Stimulated activated CD4-positive, alpha-beta T cell treated with anti-CD3 and anti-CD28 coated beads, Interleukin-15, amount 100 ng/mL, for 1 hour (primary cell): ENCODE measurements at places on chromosomes 5 and 9.

DNA sequence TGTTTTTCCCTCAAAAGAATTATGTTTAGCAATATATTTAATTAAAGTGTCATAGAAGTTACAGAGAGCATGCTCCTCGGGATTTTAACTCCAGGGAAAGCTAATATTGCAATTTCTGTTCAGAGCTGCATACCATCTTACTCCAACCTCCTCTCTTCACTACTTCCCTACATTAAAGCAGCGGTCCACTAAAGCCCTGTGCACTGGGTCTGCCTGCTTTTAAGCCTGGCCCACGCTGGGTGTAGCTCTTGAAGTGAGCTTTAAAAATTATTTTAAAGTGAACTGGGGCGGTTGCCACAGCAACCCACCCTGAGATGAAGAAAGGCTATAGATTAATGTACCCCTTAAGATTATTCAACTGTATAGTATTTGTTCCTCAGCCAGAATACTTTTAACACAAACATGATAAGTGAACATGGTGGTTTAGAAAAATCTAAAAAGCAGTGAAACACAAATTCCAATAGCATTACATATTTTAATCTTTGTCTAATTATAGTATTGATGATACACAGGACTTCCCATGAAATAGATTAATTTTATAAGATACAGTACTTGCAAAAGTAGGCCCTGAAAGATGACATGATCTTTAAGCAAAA, 3.9 kb upstream of the MEF2C start:
- no peak for DNase-seq

GRCh38 chr9:137147091-137147792, 8.3 kb downstream of the GRIN1 start:
- no peak for DNase-seq

DNA sequence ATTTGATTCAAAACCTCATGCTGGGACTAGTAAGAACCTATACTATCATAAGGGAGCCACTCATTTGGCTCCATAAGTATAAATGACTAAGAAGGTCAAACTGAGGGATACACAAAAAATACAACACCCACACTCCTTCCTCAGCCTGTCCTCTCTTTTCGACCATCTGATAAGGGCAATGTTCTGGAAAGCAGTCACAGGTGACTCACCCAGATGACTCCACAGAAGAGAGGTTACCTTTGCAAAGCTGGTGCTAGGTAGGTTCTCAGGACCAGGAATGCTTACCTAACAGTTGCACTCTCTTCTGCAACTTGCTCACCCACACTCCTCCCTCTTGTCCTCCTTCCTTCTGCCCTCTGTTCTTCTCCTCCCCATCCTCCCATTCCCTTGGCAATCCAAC, 32.9 kb downstream of the LHFPL2 start:
- DNase-seq, result no peak

DNA sequence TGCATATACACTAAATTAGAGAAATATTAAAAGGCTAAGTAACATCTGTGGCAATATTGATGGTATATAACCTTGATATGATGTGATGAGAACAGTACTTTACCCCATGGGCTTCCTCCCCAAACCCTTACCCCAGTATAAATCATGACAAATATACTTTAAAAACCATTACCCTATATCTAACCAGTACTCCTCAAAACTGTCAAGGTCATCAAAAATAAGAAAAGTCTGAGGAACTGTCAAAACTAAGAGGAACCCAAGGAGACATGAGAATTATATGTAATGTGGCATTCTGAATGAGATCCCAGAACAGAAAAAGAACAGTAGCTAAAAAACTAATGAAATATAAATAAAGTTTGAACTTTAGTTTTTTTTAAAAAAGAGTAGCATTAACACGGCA, 7.3 kb upstream of the IFNB1 start:
- DNase-seq, result no peak
